ENCODE measurements at places on chromosomes 5 and 9.

DNA sequence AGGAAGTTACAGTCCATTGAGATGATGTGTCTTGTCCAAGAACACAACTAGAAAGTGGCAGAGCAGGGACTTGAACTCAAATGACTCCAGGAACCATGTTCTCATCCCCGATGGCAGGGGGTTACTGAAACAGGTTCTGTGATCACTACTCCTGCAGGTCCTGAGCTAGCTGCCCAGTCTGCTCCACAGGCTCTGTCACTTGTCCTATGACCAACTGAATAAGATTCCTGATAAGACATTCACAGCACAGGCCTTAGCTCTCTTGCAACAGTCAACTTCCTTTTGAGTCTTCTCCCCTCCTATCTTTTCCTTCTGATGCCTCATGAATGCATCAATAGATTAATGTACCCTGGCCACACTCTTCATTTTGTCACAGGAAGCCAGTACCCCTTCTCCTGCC, 109.2 kb downstream of the SH3TC2 start:
- DNase-seq = no peak

- DNase-seq = no peak
These were observed 106.3 kb downstream of the SLC1A3 start for GRCh38 chr5:36712706-36713105.

GRCh38 chr5:147534172-147534951, 24.5 kb upstream of the DPYSL3 start:
- no peak for DNase-seq

DNA sequence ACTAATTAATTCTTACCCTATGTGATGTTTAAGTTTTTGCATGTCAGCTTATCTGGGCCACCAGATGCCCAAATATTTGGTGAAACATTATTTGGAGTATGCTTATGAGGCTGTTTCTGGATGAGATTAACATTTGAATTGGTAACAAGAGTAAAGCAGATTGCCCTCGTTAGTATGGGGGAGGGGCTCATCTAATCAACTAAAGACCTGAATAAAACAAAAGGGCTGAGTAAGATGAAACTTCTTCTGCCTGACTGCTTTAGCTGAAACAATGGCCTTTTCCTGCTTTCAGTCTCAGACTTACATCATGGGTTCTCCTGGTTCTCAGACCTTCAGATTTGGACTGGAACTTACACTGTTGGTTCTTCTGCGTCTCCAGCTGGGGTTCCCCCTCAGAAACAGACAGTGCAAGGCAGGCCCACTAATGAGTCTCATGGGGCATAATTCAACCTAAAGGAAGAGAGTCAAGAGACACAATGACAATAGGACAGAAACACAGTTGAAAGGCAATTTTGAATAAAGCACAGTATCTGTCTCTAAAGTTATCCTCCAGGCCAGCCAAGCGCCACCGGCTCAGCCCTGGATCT, 288.4 kb downstream of the CAAP1 start:
- no peak for DNase-seq

- DNase-seq = no peak
These were observed 492.4 kb upstream of the KLF4 start for GRCh38 chr9:107982001-107982400.

DNA sequence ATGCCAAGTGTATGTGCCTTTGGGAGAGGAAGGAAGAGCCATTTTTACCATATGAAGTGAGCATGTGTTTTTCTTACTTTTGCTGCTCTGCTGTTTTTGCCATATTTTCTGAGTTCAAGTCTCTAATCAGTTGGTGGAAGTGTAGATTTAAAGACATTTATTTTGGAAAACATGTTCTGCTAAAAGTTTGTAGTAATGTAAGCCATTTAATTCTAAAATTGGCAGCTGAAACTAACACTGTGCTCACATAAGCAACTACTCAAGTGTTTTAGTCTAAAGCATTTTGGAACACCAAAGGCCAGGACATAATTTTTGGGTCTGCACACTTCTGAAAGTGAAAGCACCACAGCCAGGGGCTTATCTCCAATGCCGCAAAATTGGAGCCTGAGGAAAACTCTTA, 363.4 kb upstream of the ZNF608 start:
- no peak for DNase-seq

DNA sequence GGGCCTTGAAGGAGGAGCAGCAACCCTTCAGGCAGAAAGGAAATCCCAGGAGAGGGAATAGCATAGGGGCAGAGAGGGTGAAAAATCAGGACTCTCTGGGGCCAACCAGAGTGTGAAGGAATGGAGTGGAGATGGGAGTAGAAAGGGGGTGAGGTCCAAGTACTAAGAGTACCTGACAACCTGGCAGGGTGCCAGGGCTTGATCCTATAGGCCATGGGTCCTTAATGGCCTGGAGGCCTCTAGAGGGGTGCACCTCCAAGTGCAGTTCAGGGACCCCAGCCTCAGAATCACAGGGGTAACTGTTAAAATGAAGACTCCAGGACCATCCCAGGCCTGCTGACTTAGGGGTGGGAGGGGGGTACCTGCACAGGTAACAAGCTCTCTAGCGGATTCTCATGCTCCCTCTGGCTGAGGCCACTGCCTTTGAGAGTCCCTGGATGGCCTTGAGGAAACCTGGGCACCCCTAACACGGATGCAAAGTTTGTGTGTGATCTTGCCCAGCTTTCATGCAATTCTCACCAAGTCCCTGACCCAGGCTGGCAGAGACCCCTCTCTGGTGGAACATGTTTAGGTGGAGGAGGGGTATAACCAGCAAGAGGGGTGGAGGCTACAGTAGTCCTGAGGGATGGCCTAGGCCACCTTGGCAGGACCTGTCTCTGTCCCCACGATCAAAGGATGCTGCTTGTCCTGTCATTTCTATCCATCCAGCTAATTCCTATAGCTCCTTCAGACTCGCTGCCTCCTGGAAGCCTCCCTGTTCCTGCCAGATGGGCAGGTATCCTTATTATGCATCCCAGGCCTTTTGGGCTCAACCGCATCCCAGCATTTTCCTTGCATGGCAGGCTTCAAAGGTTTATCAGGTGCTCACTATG, 17.6 kb upstream of the CSF1R start:
- DNase-seq = no peak

DNA sequence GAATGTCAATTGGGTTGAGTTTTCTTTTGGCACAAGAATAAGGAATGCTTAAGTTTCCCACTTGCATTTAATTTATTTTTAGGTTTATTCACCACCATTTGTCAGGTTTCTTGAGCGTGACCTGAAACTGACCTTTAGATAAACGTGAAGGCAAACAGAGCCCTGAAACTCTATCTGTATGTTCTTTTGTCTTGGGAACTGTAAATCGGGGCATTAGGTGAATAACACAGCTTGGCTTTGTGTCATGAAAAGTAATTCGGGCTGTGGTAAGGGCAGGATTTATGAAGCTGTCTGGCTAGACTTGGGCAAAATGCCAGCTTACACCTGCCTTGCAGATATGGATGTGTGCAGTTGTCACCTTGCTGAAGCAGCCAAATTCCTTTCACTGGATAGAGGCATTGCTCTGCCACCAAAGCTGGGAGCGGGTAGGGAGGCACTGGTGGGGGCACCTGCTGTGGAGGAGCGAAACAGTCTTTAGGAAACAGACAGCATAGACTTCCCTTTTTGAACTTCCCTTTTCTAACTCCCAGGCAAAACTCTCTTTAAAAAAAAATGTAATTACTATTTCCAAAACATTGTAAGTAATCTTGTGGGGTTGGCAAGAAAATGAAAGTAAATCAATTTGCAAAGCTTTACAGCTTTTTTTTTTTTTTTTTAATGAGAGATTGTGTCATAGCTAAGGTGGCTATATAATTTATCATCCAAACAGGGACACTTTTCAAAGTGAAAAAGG, 545.2 kb downstream of the CSNK1G3 start:
- DNase-seq = peak; percentile 61

DNA sequence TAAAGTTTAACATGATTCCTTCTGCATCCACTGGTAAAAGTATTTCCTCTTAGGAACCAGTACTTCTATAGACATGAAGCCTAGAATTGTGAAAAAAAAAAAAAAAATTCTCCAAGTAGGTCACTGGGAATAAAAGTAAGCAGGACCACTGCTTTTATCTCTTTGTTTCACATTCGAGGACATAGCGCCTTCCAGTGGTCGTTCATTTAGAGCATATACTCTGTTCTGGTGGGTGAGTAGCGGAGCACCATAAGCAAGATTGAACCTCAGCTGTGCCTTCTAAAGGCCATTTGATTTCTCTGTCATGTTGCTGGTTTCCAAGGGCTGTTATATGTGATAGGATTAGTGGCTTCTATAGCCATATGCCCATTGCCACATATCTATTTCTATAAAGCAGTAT, 393.1 kb downstream of the TMEM232 start:
- DNase-seq = no peak

DNA sequence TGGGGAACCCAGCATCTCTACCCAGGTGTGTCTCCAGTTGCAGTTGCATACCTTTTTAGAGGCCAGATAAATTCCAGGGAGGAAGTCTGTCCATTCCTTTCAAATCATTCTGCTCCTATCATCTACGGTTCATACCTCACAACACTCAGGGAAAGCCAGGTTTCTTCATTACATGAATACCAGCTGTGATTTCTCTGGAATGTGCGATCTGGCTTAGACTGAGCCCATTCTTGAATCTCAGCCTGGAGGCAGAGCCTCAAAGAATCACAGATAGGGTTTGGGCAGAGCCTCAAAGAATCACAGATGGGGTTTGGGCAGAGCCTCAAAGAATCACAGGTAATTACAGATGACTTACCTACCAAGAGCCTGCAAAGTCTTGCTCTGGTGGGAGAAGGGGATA, 7.2 kb downstream of the P4HA2 start:
- no peak for DNase-seq

- peak; percentile 63 for DNase-seq
These were observed 174.6 kb upstream of the IL12B start for GRCh38 chr5:159504857-159505304.

DNA sequence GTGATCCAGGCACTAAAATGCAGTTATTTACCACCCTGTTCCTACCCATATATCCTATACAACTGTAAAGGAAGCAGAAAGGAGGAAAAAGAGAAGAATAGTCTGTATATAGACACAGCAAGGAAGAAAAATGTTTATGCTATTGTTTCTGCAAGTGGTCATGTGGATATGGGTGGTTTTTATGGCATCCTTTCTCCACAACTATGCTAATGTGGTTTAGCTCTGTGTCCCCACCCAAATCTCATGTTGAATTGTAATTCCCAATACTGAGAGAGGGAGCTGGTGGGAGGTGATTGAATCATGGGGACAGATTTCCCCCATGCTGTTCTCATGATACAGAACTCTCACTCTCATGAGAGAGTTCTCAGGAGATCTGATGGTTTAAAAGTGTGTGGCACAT, 439.8 kb downstream of the ZSWIM6 start:
- DNase-seq = no peak

DNA sequence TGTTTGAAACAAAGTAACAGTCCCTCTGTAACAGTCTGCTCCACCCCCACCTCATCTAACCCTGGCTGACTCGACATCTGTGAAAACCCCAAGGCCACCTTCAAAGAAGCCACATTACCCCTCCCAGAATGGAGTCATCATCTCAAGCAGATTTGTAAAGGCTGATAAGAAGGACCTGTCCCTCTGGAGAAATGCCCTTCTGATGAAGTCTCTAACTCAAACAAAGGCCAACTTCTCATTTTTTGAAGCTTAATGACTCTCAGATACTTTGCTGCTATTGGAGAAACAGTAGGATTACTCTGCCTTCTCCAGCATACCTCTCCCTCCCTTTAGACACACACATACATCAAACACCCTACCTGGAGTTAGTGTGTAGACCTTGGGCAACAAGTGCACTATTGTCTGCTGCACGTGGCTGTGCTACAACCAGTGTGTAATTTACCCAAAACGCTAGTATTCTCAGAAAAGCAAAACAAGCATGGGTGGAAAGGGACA, 5.3 kb upstream of the SUSD1 start:
- DNase-seq = no peak

GRCh38 chr9:127680846-127681245, 25.9 kb upstream of the CFAP157 start:
- DNase-seq = no peak

DNA sequence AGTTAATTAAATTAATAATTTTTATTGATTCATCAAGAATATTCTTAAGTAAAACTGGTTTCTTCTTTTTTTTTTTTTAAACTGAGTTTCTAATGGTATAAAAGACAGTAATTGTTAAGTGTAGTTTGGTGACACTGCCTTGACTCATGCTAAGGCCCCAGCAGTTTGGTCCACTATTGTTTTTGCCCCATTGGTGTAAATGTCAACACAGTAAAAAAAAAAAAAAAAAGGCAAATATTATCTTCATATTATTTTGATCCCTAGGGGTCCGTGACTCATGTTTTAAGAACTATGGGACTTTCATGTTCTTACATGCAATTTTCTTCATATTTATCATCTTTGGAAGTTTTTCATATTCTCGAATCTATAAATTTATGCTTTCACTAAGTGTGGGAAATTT, 29.2 kb upstream of the JAK2 start:
- DNase-seq = no peak

GRCh38 chr5:179324760-179325295, 20.4 kb downstream of the ADAMTS2 start:
- DNase-seq = no peak

Measured in globus pallidus (tissue), 1 donor.